ENCODE measurements at places on chromosomes 4 and X.

DNA sequence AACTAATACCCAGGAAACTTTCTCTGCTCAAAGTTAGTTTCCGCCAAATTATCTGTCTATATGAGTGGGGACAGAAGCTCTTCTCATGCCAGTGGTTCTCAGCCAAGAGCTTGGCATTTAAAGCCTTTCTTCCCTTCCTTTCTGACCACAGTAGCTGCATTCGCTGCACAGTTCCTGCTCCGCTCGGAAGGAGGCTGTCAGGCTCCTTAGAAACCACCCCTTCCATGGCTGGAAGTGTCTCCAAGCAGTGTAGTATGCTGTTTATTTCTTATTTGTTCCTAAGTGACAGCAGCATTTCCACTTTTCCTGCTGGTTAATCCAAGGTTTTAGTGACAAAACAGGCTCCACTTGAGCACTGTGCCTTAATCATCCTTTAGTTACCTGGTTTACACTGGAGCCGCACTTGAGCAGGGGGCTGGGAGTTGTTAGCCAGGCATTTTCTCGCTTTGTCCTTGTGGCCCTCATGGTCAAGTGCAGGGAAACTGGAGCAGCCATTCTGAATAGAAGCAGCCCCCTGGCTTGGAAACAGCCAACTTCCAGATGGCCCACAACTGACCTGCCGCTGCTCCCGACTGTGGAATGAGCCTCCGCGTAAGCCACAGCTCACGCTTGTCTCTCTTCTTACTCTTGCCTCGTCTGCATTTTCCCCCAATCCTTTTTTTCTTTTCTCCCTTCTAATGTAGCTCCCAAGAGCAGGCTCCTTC, 739.4 kb upstream of the TENM3 start:
- DNase-seq, result no peak

- no peak for DNase-seq
These were observed 171.2 kb upstream of the IL15 start for GRCh38 chr4:141465171-141465570.

DNA sequence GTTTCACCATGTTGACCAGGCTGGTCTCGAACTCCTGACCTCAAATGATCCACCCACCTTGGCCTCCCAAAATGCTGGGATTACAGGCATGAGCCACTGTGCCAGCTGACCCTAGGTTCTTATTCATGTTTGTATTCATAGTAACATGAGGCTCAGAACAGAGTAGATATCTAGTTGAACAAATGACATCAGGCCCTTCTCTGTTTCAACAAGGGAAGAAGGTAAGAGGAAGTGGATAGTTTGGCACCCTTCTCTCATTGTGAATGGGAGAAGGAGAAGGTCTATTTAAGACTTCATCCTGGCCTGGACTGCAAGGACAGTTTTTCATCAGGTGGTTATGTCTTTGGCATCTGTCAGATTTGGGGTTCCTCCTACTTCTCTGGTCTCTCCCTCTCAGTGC, 13.8 kb downstream of the GJB1 start:
- no peak for DNase-seq

- DNase-seq, result no peak
These were observed 1.8 kb upstream of the BCORL1 start for GRCh38 chrX:129980540-129981199.

- DNase-seq, result no peak
These were observed 6.3 kb downstream of the ZBTB49 start for GRCh38 chr4:4296283-4296846.

GRCh38 chr4:184359888-184360287, 114.5 kb downstream of the IRF2 start:
- DNase-seq, result no peak

DNA sequence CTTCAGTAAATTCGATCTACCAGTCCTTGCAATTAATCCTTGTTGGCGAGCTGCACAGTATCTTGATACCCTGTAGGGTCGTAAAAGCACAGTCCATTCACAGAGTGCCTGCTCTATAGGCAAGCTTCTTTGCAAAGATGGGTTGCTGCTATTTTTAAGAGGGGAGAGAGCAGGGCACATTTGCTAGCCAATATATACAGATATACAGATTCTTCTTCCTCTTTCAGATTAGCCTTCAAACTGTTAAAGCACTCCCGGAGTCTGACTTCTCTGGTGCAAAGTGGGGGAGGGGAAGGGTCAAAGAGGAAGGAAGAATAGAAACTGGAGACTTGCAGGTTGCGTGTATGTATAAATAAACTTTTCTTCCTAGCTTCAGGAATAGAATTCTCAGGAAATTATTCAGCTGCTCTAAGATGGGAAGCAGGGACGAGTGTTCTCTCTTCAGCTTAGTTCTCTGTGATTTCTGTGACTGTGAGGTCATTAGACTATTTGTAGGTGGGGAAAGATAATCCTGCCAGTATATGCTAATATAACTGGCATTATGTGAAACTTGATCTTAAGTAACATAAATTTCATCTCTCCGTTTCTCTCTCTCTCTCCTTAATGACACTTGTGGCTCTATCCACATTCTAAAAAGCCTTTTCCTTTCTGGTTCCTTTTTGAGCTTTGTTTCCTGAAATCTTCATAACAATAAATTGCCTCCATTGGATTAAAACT, at the start of gene CYSLTR1:
Gene CYSLTR1, minus strand, starts transcription at position 242 of the 717 bp plus-strand sequence. CDS start 53,865 bp downstream, outside the sequence.
- DNase-seq, result no peak

- no peak for DNase-seq
These were observed 26.2 kb upstream of the FREM3 start for GRCh38 chr4:143726714-143727113.

- no peak for DNase-seq
These were observed 149.8 kb downstream of the EFNB1 start for GRCh38 chrX:68978655-68979054.

DNA sequence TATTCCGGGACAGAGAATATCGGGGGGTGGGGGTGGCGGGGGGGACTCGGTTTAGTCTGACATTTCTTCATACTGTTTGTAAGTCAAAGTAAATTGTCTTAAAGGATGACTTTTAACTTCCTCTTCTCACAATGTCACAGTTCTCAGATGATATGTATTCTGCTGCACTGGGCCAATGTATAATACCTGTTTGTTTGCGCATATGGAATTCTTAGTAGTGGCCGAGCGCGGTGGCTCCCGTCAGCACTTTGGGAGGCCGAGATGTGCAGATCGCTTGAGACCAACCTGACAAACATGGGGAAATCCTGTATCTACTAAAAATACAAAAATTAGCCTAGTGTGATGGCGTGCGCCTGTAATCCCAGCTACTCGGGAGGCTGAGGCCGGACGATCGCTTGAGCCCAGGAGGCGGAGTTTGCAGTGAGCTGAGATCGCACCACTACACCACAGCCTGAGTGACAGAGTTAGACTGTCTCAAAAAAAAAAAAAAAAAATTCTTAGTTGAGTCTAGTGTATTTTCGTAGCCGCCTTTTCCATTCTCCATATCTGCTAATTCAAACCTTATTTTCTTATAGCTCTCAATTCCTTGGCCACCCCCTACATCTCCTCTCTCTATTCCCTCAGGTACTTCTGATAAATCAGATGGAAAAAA, 851 bp downstream of the POLR2B start:
- no peak for DNase-seq

DNA sequence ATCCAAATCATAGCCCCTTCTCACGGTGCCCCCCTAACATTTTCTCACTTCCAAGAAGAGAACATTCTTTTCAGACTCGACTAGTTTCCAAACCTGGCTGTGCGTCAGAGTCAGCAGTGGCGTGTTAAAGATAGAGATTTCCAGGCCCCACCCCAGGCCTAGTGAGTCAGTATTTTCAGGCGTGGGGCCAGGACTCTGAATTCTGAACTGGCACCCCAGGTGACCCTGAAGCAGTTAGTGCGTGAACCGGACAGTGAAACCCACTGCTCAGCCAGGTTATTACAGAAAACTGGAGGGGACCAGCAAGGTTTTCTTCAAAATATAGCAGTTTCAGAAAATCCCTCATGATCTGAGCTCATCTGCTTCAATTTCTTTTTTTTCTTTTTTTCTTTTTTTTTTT, 35.0 kb upstream of the BCOR start:
- DNase-seq, result peak; percentile 1

DNA sequence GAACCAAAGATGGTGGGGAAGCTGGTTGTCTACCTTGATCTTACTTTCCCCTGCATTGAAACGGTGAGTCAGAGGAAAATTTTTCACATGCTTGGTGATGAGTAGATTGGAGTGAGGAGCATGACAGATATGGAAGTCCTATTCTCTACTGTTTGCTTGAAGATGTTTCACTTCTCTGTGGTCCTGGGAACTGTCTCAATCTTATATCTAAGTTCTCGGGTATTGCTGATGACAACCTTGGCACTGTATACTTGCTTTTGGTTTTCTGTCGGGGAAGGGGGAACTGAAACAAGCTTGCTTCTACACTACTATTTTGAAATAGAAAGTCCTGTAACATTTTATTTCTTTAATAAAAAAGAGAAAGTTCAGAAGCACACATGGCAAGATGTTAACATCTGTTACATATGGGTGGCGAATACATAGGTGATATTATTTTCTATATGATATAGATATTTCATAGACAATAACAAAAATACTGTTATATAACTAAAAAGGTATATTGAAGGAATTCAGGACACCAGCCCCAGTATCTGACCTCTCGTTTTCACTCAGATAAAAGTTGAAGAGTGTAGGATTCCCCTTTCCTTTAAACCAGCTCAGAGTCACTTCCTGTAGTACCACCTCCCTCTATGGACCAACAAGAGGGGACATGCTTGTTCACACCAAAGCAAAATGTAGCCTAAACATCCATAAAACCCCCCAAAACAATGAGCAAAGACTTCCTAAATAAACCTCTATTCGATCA, 88.8 kb downstream of the FMR1NB start:
- DNase-seq, result no peak

DNA sequence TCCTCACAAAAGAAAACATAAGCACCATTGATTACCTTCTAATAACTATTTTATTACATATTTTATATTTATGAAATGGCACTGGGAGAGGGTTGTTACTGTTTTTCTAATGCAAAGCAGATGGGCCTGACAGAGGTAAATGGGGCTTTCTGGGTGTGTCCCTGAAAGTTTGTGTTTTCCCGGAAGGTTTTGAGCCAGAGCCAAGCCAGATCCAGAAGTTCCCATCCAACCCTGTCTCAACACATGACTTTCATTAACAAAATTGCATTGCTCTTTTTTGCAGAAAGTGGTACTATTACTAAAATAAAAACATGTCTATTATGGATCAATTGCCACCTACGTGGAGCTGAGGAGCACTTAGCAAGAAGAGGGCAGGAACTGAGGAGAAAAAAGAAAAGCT, 181.3 kb downstream of the RAB28 start:
- no peak for DNase-seq

DNA sequence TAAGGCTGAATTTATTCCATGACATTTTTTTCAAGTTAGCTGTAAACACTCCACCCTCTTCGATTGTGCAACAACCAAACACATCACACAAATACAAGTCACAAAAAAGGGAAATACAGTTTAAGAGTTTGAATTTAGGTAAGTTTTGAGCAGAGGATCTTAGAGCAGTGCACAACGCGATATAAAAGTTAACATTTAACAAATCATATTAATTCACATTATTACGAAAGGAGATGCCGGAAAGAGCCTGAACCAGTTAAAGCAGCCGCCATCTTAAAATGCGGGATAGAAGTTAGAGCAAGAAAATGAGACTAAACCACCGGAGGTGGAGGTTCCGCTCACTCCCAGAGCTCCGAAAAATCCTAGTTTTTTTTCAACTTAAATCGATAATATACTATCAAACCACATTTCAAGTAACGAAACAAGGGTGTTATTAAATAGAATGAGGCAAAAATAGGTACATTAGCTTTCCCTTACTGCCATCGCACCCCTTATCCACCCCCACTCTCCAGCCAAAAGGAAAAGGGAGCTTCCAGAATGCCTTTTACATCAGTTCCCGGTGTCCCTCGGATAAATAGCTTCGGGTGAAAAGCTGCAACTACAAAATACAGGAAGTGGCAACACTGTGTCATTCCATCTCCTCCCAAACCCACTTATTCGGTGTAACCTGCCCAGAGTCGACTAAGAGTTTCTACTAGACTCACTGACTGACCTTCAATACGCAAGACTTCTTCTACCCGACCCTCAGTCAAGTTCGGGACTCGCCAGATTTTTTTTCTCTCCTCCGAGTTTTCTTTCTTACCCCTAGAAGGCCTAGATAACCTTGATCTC, 1.9 kb downstream of the UBE2D3 start:
- peak; percentile 28 for DNase-seq

DNA sequence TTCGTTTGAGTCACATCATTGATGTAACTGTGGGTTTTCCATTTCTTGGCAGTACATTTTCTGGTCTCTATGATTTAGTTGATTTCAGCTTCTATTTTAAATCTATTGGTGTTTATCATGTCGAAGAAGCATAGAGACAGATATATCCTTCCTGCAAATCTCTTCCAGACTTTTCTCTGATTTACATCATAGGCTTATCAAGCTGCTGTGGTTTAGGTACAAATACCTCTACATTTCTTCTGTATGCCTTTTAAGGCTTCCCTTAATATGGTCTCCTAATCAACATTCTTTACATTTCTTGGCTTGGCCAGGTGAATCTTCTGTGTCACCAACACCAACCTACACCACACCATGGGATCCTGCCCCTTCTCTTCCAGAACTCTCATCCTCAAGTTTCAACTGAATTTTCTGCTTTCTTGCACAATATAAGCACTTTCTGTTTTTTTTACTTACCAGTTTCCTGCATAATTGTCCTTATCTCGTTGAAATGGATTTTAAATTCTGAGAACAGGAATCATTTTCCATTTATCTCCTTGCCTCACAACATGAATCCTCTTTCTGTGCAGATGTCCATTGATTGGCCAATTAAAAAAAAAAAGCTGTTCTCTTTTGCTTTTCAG, 626.9 kb downstream of the ANKRD50 start:
- DNase-seq, result no peak

- DNase-seq, result no peak
These were observed 51.5 kb downstream of the SPATA18 start for GRCh38 chr4:52102587-52102986.

DNA sequence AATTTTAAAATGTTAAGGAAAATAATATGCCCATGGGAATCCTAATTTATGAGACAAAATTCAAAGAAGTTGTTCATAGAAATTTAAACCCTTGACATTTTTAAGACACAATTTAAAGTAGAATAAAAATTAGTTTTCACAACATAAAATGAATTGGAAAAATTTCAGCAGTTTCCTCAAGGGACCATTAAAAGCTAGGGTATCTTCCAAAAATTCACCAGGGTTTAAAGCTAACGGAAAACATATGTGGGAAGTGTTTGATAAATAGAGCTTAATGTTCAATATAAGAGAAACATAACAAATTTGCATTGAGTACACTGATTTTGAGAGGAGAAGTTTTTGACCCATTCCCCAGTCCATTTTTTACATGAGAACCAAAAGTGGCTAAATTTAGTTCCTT, 228.9 kb upstream of the TTC29 start:
- no peak for DNase-seq

- DNase-seq, result no peak
These were observed 66.4 kb upstream of the GUCY1A1 start for GRCh38 chr4:155600244-155600643.

DNA sequence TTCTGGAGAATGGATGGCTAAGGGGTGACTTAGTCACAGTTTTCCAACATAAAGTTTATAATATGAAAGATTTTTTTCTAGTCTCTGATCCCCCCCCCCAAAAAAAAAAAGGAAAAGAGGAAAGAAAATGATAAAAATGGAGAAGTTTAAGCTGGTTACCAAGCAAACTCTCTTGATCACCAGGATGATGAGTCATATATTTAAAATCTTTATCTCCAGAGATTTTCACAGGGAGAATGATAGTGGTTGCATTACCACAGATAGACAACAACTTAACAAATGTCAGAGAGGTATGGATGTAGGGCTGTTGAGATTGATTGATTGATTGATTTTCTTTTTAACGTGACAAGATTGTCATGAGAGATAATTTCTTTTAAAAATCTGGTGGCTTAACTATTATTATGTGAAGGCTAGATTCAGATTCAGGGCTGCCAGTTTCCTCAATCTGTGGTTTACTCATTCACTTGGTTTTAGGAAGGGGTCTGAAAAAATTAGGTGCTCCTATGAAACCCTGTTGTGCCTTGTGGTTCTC, 13.3 kb upstream of the TEX13C start:
- no peak for DNase-seq
